ENCODE measurements at places on chromosomes 4 and X. TPM values are rescaled to one million over a fixed set of nuclear protein-coding genes. Genes with fewer than 3 reads are reported as not detected.

DNA sequence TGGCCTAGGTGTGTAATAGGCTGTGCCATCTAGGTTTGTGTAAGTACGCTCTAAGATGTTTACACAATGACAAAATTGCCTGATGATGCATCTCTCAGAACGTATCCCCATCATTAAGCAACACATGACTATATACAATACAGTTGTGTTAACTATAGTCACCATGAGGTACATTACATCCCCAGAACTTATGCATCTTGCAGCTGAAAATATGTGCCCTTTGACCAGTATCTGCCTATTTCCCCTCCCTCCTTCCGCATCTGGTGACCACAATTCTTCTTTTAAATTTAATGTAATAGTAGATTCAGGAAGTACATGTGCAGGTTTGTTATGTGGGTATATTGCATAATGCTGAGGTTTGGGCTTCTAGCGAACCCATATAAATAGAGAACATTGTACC lies 239.8 kb upstream of the IL1RAPL1 start:
- no peak for DNase-seq

GRCh38 chr4:95044324-95044837 lies 286.6 kb downstream of the BMPR1B start:
- no peak for DNase-seq

BEX1 gene
- polyA plus RNA-seq = 8.2 TPM

CT45A10 gene
- polyA plus RNA-seq = 4.4 TPM

HSFX2 gene
- 0.80 TPM for polyA plus RNA-seq

HTRA3 gene
- 8.6 TPM for polyA plus RNA-seq

Data from right lung (tissue), 10 donors.